Jurkat, Clone E6-1 (cell line): ENCODE measurements at places on chromosomes 12 and 14.

DNA sequence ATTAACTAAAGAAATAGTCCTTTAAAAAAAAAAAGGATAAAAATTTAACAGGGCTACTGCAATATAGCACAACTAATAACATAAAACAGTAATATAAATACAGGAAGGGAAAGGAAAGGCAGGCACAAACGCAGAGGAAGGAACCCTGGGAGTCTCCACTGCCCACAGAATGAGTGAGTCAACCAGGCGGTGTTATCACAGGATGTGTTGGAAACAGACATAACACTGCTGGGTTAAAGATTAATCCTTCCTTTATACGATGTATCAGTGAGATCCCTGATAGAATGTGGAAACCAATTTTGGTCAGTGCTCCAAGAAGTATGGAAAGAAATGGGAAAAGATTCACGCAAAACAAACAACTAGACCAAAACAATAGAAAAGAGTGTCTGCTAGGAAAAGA, 47.9 kb downstream of the FGD6 start:
- no peak for DNase-seq

- no peak for DNase-seq
Observed at GRCh38 chr12:54028314-54029201, at the start of gene HOXC6. HOXC6 (plus strand) TSS chr12:54028440; CDS start chr12:54028522, 82 bp downstream.

GRCh38 chr14:56812364-56813141, 2.3 kb upstream of the OTX2 start:
- no peak for DNase-seq

DNA sequence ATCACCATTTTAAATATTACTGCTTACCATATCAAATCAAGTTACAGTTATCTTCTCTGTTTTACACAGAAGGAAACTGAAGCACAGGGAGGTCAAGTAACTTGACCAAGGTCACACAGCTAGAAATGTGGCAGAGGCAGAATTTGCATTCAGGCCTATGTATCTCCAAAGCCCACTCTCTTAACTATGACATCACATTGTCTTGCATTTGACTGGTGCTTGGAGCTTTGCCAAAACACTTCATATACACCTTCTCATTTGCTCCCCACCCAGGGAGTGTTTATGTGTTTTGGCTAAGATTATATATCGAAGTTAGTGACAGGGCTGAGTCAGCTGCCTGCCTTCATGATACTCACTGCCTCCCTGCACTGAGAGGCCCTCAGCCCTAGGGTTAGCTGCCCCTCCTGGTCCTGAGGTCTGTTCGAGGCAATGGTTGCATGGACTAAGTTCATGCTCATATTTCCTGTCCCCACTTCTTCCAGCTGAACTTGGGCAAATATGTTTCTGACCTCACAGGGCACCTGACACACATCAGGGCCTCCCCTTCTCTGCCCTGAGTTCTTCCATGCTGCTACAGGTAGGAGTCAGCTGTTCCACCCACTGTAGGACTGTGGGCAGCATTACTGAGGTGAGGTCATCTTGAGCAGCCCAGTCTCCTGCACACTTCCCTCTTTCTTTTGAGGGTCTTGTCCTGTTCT, 1.8 kb downstream of the GALNT6 start:
- DNase-seq: peak; percentile 57

DNA sequence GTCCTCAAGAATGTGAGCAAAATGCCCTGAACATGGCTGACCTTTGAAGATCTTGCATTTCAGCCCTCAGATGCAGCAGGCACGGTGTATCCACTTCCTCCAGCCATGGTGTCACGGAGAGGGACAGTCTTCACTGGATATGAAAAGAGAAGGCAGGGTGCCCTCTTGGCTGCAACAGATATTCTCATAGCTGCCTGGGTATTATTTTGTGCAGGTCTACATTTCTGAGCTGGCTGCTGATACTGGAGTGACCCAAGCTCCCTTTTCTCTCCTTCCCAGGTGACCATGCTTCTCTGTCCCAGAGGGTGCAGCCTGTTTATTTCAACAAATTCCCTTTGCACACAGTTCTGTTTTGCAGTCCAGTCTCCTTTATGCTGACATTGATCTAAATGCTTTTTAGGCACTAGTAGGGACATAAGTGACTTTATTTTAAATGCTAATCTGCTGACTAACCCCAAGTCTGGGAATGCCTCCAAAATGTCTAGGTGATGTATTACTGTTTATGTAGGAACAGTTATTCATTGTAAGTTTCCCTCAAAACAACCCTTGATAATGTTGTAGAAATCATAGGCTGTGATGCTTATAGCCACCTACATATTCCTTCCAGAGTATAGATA, 17.4 kb upstream of the PYGL start:
- DNase-seq: no peak

GRCh38 chr12:84043355-84043754, 869.2 kb downstream of the SLC6A15 start:
- DNase-seq: no peak

DNA sequence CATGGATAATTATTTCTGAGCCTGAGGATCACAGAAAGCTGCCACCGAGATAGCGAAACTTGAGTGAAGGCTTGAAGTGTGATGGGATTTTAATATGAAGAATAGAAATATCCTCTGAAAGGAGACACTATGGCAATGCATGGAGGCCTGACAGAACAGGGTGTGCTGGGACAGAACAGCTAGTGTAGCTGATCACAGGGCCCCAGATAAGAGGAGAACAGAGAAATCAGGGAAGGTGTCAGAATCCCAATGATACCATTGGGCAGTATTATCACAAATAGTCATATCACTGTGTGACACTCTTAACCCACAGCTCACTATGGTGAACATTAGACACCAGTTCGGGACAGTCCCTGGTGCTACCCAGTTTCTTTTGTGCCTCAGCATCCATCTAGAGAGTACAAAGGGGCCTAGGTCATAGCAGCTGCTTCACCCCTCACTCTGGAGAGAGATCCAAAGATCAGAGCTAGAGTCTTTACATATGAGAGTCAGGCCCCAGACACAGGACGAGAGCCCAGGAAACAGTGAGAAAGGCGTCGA, 506 bp upstream of the OR10P1 start:
- DNase-seq: no peak

- no peak for DNase-seq
Observed at GRCh38 chr12:70964867-70965510, 44.5 kb upstream of the PTPRR start.

GRCh38 chr14:85533861-85534291, 3.9 kb downstream of the FLRT2 start:
- no peak for DNase-seq
